ENCODE measurements at places on chromosomes 12 and 14. TPM values are rescaled to one million over a fixed set of nuclear protein-coding genes. Genes with fewer than 3 reads are reported as not detected.

Gene HCAR2
- not detected for total RNA-seq

Gene CRIP1
- 0.53 TPM for total RNA-seq

Gene ALKBH2
- 7.1 TPM for total RNA-seq

Gene KRT6B
- not detected for total RNA-seq

Gene GDF3
- 0.65 TPM for total RNA-seq

Gene TMEM63C
- total RNA-seq, result not detected

Gene ADGRD1
- total RNA-seq, result not detected

Gene OTOGL
- 5.3 TPM for total RNA-seq

Gene RBMS2
- total RNA-seq, result 43.8 TPM

Gene C12orf60
- 1.6 TPM for total RNA-seq

Gene TMEM117
- 3.7 TPM for total RNA-seq

Gene KLHDC1
- 2.0 TPM for total RNA-seq

Gene SMIM41
- total RNA-seq, result not detected

Gene LRP10
- total RNA-seq, result 101 TPM

Gene SLC38A4
- total RNA-seq, result 0.07 TPM

Gene SPX
- total RNA-seq, result 1.3 TPM

Gene GPR68
- 0.36 TPM for total RNA-seq

Gene OVCH1
- total RNA-seq, result under 0.01 TPM

Gene RDH16
- total RNA-seq, result under 0.01 TPM

Gene CPNE6
- total RNA-seq, result not detected

Gene TNS2
- 37.1 TPM for total RNA-seq

Gene CAPZA3
- not detected for total RNA-seq

Gene NTN4
- total RNA-seq, result 68.2 TPM

Gene KRT77
- total RNA-seq, result not detected

Gene AQP2
- not detected for total RNA-seq

Gene DTX1
- not detected for total RNA-seq

Gene ZNF891
- total RNA-seq, result 2.0 TPM

Gene ZDHHC22
- total RNA-seq, result not detected

Gene RACGAP1
- 103 TPM for total RNA-seq

Gene SIX4
- total RNA-seq, result 4.3 TPM

Gene LPAR5
- total RNA-seq, result not detected

Gene P2RX4
- 38.7 TPM for total RNA-seq

Gene MANSC4
- 0.14 TPM for total RNA-seq

Gene TAS2R42
- total RNA-seq, result not detected

Gene SERPINA1
- total RNA-seq, result 0.13 TPM

Gene MGP
- total RNA-seq, result 76.1 TPM

Gene MYBPC1
- total RNA-seq, result not detected

Gene KRT73
- not detected for total RNA-seq

Gene PXN
- total RNA-seq, result 161 TPM

Gene SFSWAP
- 32.4 TPM for total RNA-seq

Gene MYO1H
- total RNA-seq, result not detected

Gene LRRK2
- total RNA-seq, result 3.6 TPM

Gene AMDHD1
- total RNA-seq, result 0.13 TPM

Gene EXOC3L4
- not detected for total RNA-seq

Gene KLRF1
- total RNA-seq, result 0.27 TPM

Gene KCNK10
- total RNA-seq, result not detected

Gene ARHGAP9
- total RNA-seq, result 0.13 TPM

Gene ADAM20
- 1.2 TPM for total RNA-seq

Gene NEDD8
- 118 TPM for total RNA-seq

Gene GPR84
- total RNA-seq, result not detected

Gene GALNT9
- 0.40 TPM for total RNA-seq

Gene SLC8B1
- 17.6 TPM for total RNA-seq

Gene RERGL
- total RNA-seq, result not detected

Gene ERBB3
- not detected for total RNA-seq

Gene OR6C3
- total RNA-seq, result not detected

Gene CCDC38
- 0.13 TPM for total RNA-seq

Data from thoracic aorta endothelial cell (primary cell).